ENCODE measurements at places on chromosomes 5 and 9.

- DNase-seq: no peak
These were observed 105.9 kb downstream of the MRPS27 start for GRCh38 chr5:72214168-72214567.

DNA sequence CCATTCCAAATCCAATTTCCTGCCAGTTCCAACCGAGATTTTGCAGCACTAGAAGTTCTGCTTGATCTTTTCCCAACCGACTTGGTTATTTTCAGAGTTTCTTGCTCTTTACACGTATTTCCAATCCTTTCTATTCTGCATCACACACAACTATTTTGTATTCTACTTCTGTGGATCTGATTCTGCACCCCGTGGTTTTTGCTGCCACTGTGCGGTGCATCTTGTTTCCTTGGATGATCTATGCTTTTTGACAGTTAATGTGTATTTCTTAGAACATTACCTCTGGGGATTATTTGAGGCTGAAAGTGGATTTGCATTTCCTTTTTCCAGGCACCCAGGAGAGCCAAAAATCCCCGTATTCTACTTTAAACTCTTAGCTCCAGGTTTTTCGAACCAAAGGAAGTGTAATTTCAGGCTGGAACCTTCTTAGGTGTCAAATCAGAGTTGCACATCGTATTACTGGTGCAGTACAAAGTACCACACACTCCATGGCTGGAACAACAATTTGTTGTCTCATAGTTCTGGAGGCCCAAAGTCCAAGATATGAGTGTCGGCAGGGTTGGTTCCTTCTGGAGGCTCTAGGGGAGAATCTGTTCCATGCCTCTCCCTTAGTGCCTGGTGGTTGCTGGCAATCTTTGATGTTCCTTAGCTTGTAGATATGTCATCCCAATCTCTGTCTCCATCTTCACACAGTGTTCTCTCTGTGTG is 14.7 kb upstream of the SARDH start:
- no peak for DNase-seq

DNA sequence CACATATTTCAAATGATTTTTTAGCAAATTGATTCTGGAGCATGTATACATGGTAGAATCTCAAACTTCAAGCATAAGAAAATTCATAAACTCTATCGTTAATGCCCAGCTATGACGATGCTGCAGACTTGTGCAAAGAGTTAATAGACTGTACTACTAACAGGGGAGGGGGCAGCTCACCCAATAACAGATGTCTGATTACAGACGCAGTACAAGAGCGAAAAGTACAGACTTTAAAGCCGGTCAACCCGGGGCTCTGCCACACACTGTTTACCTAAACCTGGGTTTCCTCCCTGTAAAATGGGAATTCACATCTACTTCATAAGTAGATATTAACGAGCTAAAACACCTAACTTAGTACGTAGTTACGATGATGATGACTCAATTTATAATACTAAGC is 651 bp downstream of the TRIM23 start:
- DNase-seq: no peak

GRCh38 chr5:89436464-89436863 is 553.5 kb upstream of the MEF2C start:
- DNase-seq: no peak

GRCh38 chr5:91937121-91937520 is 554.0 kb upstream of the ARRDC3 start:
- no peak for DNase-seq

DNA sequence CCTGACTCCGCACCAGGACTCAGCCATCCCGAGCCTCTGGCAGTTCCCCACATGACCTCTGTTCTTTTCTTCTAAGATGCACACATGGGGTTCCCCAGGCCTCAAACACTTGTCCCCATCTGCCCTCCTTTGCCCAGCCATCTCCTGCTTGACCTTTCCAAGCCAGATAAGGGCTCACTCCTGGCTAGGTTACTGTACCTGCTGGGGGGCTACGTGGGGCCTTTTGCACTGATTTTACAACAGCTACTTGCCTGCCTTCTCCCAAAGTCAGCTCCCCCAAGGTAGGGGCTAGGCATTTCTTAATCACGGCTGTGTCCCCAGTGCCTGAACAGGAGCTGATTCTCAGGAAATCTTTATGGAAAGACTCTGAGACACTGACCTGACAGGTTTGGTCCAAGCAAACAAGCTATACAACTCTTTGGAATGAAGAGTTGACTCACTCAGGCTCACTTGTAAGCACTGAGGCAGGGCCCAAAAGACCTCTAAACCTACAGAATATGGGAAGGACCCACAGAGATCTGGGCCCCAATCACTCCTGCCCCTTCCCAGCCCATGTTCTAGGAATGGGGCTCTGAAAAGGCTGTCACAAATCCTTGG is 2.5 kb downstream of the MACROH2A1 start:
- no peak for DNase-seq

DNA sequence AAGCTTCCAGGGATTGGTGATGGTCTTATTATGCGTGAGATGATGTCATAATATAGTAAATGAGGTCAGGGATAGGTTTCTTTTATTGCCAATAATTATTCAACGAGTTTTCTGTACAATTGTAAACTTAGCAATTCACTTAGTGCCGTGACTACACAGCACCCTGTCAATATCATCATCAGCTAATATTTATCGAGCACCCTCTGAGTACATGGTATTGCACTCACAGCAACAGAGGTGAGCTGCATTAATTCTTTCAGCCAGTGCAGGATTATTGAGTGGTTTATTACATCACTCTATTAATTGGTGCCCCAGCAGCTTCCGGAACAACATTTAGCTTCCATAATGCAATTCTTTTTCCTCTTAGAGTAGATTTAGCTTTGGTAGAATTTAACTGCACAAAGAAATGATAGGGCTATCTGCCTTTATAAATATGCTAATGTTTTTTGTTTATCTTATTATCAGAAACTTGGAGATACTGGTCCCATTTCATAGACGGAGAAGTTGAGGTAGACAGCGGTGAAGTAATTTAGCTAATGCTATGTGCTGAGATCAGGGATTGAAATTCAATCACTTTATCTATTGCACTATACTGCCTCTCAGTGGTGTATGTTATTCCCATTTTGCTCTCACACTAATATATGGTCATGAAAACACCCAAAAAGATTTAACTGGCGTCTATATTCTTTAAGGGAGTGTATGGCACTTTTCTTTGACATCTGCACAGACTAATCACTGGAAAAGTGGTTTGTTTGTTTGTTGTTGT is 726.1 kb upstream of the WWC1 start:
- DNase-seq: no peak

DNA sequence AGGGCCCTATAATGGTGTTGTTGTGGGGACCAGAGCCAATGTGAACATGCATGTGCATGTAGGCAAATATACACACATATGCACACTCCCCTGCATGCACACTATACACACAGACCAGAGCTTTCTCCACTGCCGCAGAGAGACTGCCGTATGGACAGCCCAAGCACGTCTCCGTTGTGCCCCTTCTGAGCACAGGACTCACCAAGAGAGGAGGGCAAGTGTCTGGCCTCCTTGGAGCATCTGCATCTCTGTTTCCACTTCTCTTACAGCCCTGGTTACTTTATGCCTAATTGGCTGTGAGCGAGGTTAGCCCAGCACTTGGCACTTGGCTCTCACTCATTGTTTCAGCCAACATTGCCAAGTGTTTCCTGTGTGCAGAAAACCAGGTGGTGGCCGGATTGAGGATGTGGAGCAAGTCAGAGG is 30.4 kb downstream of the CSF2 start:
- DNase-seq: no peak

DNA sequence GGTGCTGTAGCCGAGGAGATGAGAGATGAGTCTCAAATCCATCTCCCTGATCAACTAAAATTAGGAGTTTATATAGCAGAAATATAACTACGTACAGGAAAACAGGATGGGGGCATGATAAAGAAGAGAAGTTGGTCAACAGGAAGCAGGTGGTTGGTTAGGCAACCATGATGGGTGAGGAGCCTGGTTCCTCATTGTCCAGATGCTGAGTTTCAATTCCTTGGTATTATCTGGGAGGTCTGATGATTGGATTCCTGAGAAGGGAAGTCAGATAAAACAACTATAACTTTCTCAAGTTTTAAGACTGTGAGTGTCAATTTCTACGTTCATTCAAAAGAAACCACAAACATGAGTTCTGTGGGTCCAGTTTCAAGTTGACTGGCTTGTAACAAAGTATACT is 323.9 kb downstream of the MTRR start:
- no peak for DNase-seq

DNA sequence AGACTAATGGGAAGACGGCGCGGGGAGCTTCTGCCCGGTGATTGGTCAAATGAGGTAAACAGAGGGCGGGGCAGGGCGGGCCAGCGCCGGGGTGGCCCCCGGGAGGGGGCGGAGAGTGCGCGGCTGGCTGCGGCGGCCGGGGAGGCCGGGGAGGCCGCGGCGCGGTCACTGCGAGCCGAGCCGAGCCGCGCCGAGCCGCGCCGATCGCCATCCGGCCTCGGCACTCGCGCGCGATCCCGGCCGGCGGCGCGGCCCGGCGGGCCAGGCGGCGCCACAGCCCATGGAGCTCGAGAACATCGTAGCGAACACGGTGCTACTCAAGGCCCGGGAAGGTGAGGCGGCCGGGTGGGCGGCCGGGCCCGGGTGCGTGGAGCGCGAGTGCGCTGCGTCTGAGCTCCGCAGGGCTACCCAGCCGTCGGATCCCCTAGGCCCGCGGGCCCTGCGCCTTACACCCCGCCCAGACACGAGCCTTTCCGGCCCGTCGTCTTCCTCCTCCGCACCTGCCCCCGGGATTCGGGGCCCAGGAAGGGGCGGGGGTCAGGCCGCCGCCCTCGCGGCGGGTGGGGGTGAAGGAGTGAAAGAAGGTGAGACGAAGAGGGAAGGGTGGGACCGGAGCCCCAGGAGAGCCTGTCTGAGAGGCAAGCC is at the start of gene GRK6:
Gene GRK6, plus strand, starts transcription at position 111 of the 645 bp plus-strand sequence. Its CDS starts 170 bp downstream, at position 281.
- no peak for DNase-seq

- DNase-seq: no peak
These were observed 322.9 kb upstream of the RPS23 start for GRCh38 chr5:82601077-82601476.

- DNase-seq: no peak
These were observed 34.2 kb upstream of the IL7R start for GRCh38 chr5:35822511-35822910.

DNA sequence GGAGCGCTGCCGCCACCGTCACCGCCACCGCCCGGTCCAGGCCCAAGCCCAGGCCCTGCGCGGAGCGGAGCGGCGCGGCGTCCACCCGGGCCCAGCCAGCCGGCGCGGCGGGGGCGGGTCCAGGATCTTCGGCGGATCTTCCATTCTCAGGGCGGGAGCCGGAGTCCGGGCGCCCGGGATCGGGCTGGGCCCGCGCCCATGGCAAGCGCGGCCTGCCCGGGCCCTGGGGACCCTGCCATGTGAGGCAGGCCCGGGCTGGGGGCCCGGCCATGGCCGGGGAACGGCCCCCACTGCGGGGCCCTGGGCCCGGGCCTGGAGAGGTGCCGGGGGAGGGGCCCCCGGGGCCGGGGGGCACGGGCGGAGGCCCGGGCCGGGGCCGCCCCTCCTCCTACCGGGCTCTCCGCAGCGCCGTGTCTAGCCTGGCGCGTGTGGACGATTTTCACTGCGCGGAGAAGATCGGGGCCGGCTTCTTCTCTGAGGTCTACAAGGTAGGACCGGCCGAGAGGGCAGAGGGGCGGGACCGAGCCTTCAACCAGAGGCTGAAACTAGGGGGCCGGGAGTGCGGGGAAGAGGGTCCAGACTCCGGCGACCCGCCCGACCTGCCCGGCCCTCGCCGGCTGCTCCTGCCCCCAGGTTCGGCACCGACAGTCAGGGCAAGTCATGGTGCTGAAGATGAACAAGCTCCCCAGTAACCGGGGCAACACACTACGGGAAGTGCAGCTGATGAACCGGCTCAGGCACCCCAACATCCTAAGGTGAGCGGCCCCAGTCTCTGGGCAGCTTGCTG is 482 bp downstream of the TESK1 start:
- no peak for DNase-seq

GRCh38 chr5:108720391-108720790 is 27.3 kb upstream of the FER start:
- no peak for DNase-seq

GRCh38 chr5:159533197-159533596 is 202.9 kb upstream of the IL12B start:
- no peak for DNase-seq

- DNase-seq: no peak
These were observed 1.6 kb upstream of the DBN1 start for GRCh38 chr5:177474846-177475562.

GRCh38 chr9:113511047-113511521 is 47.6 kb downstream of the RGS3 start:
- DNase-seq: no peak

DNA sequence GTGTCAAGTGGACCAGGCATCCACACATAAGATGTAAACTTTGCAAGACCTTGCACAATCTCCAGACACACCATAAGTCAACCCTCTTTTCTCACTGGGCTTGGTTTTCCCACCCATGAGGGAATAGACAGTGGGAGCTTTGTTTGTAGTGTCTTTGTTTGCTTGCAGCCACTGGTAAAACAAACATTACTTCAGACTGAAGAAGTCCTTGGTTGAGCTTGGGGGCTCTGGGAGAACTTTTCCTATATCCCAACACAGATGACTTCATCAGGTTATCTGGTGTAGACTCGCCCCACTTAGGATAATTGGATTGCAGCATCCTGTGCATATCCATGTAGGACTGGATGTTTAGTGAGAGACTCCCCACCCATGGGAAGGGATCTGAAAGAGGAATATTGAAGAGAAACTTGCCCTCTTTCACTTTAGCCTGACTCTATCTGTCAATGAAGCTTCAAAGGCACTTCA is 11.5 kb upstream of the ADGRV1 start:
- no peak for DNase-seq

DNA sequence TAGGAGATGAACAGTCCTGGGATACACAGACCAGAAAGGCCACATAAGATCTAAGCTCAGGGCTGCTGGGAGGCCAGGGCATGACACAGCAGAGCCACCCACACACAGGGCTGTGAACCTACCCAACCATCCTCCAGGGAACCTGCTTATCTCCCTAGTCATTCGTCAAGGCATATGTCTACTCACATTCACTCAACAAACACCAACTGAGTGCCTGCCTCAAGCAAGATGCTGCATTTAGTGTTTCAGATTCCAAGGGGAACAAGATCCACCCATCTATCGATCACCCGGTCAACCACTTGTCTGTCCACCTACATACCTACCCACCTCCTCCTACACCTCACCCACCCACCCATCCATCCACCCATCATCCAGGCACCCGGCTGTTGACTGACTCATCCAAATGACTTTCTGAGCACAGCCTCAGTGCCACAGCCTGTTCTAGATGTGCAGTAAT is 1.9 kb downstream of the DPM2 start:
- no peak for DNase-seq

DNA sequence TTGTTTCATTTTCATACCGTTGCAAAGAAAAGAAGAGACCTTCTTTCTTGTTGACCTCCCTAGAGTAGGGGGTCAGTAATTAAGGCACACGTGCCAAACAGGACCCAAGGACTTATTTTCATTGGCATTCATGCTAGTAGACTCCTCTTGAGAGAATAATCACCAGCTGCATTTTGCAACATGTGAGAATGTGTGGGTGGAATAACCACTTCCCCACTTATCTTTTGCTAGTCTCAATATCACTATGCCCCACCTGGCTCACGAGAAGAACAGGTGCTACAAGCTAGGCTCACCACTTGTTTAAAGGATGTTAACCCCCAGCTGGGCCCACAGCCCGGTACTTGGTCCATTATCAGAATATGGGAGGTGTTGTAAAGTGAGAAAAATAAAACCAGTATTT is 460.7 kb upstream of the MEF2C start:
- no peak for DNase-seq

Data from skin of body (tissue), 3 donors.